ENCODE measurements at places on chromosomes 11 and 22. TPM values are rescaled to one million over a fixed set of nuclear protein-coding genes. Genes with fewer than 3 reads are reported as not detected.

DNA sequence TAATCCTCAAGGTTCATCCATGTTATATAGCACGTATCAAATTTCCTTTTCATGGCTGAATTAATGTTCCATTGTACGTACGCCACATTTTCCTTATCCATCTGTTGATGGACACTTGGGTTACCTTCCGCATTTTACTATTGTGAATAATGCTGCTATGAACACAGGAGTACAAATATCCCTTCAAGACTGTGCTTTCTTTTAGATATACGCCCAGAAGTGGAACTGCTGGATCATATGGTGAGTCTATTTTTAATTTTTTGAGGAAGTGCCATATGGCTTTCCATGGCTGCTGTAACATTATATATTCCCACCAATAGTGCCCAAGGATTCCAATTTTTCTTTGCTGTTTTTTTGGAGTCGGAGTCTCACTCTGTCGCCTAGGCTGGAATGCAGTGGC, 6.0 kb downstream of the MRPL40 start:
- no peak for DNase-seq
- H3K4me3 ChIP-seq = no peak overlapping the region

GRCh38 chr11:14967581-14968243, 4.4 kb downstream of the CALCA start:
- no peak overlapping the region for H3K4me3 ChIP-seq
- H3K27ac ChIP-seq = no peak overlapping the region
- H3K36me3 ChIP-seq = no peaks in the 10 kb centered on the region
- H3K27me3 ChIP-seq = peaks cover 33% of the 10 kb centered on the region

DNA sequence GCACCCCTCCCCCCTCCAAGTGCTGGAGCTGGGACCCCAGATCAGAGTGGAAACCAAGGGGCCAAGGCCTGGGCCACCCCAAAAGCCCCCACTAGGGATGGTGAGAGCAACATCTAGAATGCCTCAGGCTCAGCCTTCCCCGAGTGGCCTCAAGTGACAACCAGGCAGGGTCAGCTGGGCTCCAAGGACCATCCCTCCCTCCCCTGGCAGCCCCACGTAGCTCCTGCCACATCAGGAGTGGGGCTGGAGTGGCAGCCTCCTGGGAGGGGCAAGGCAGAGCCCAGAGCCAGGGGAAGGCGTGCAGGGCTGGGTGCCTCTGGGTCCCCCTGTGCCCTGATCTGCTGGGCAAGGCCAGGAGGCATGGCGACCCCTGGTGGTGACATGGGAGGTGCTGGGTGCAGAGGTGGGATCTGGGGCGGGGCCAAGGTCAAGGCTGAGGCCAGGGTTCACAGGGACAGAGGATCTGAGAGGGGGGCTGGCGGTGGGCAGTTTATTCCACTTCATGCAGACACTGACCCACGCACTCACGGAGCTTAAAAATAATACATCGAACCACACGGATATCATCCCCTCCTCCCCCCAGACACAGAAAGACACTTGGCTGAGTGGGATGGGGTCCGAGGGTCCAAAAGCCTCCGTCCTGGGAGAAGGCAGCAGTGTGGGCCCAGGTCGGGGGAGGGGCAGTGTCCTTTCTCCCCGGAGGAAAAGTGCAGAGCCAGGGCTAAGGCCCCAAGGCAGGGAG, 15.8 kb upstream of the EHD1 start:
- no peak overlapping the region for H3K4me3 ChIP-seq
- peaks cover 31% of the 10 kb centered on the region for H3K36me3 ChIP-seq
- H3K4me1 ChIP-seq = no peaks in the 10 kb centered on the region
- no peaks in the 10 kb centered on the region for H3K27me3 ChIP-seq
- peak; percentile 85 for DNase-seq

- H3K4me1 ChIP-seq = no peaks in the 10 kb centered on the region
- H3K27me3 ChIP-seq = no peaks in the 10 kb centered on the region
- H3K36me3 ChIP-seq = no peaks in the 10 kb centered on the region
- H3K27ac ChIP-seq = no peak overlapping the region
Measured at GRCh38 chr11:11594162-11594561, 27.6 kb downstream of the GALNT18 start.

- no peaks in the 10 kb centered on the region for H3K36me3 ChIP-seq
- H3K27me3 ChIP-seq = no peaks in the 10 kb centered on the region
- DNase-seq = no peak
- no peak overlapping the region for H3K27ac ChIP-seq
- H3K4me1 ChIP-seq = no peaks in the 10 kb centered on the region
Measured at GRCh38 chr11:87976009-87976408, 199.2 kb downstream of the RAB38 start.

DNA sequence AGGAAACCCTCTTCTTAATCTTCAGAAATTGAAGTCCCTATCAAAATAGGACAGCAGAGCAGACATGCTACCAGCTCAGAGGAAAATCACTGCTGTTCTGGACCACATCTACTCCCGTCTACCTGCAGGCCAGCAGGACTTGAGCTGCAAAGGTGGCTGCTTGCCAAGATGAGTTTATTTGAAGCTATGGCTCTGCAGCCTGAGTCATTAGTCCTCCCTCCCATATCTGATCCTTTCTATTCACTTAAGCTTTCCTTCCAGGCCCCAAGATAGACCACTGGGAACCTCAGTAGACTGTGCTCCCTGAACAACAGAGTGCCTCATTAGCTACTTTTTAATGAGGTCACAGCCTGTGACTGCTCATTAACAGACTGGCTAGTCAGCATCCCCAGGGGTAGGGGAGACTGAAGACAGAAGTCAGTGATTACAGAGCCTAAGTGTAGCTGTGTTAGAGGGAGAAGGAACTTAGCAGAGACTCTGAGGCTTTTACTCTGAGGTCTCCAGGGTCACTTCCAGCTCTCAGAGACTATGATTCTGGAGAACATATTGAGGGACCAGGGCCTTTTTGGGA, 6.8 kb upstream of the OR10A2 start:
- no peak for DNase-seq
- no peaks in the 10 kb centered on the region for H3K36me3 ChIP-seq
- H3K4me1 ChIP-seq = no peaks in the 10 kb centered on the region
- H3K4me3 ChIP-seq = no peak overlapping the region
- no peak overlapping the region for H3K27ac ChIP-seq
- H3K27me3 ChIP-seq = no peaks in the 10 kb centered on the region

- H3K4me3 ChIP-seq = no peak overlapping the region
- no peaks in the 10 kb centered on the region for H3K27me3 ChIP-seq
- no peak overlapping the region for H3K27ac ChIP-seq
- H3K36me3 ChIP-seq = no peaks in the 10 kb centered on the region
Measured at GRCh38 chr11:7591107-7591894, 77.5 kb downstream of the PPFIBP2 start.

- H3K27ac ChIP-seq = no peak overlapping the region
- no peaks in the 10 kb centered on the region for H3K36me3 ChIP-seq
- DNase-seq = no peak
- no peak overlapping the region for H3K4me3 ChIP-seq
Measured at GRCh38 chr22:27802346-27803073, 954 bp upstream of the MN1 start.

- no peak overlapping the region for H3K27ac ChIP-seq
- H3K4me3 ChIP-seq = no peak overlapping the region
- no peaks in the 10 kb centered on the region for H3K36me3 ChIP-seq
Measured at GRCh38 chr11:115493488-115493887, 10.7 kb downstream of the CADM1 start.

- no peak overlapping the region for H3K27ac ChIP-seq
- no peaks in the 10 kb centered on the region for H3K36me3 ChIP-seq
- no peaks in the 10 kb centered on the region for H3K27me3 ChIP-seq
- no peak overlapping the region for H3K4me3 ChIP-seq
- no peaks in the 10 kb centered on the region for H3K4me1 ChIP-seq
Measured at GRCh38 chr11:101474666-101475065, 109.1 kb downstream of the TRPC6 start.

The GLYATL2 gene
- not detected for total RNA-seq

The LRRC56 gene
- not detected for total RNA-seq

DNA sequence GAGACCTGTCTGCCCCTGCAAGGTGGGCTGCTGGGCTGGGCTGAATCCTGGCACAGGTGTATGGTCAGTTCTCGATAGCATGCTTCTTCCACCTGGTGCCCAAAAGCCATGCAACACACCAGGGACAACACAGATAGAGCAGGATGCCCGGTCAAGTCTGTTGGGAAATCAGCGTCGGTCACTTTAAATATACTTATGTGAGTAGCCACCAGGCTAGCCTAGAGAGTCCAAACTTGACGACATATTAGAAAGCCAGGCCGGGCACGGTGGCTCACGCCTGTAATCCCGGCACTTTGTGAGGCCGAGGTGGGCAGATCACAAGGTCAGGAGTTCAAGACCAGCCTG, 8.9 kb downstream of the C1QTNF6 start:
- no peak overlapping the region for H3K4me3 ChIP-seq
- no peaks in the 10 kb centered on the region for H3K36me3 ChIP-seq
- no peak for DNase-seq
- peak overlapping the region; percentile 94 for H3K27ac ChIP-seq
- peaks cover 59% of the 10 kb centered on the region for H3K4me1 ChIP-seq
- no peaks in the 10 kb centered on the region for H3K27me3 ChIP-seq

GRCh38 chr11:47941907-47942558, 38.3 kb upstream of the PTPRJ start:
- H3K4me1 ChIP-seq = peaks cover 8% of the 10 kb centered on the region
- H3K27ac ChIP-seq = no peak overlapping the region
- H3K36me3 ChIP-seq = no peaks in the 10 kb centered on the region

- H3K36me3 ChIP-seq = no peaks in the 10 kb centered on the region
- no peaks in the 10 kb centered on the region for H3K27me3 ChIP-seq
- no peaks in the 10 kb centered on the region for H3K4me1 ChIP-seq
- H3K4me3 ChIP-seq = no peak overlapping the region
Measured at GRCh38 chr11:109695696-109696095, 273.7 kb downstream of the C11orf87 start.

GRCh38 chr22:37079668-37080171, 28.2 kb downstream of the KCTD17 start:
- no peaks in the 10 kb centered on the region for H3K4me1 ChIP-seq
- no peaks in the 10 kb centered on the region for H3K36me3 ChIP-seq
- H3K27ac ChIP-seq = no peak overlapping the region
- no peak overlapping the region for H3K4me3 ChIP-seq
- no peak for DNase-seq
- no peaks in the 10 kb centered on the region for H3K27me3 ChIP-seq

- no peak overlapping the region for H3K27ac ChIP-seq
- no peak for DNase-seq
- no peak overlapping the region for H3K4me3 ChIP-seq
- no peaks in the 10 kb centered on the region for H3K27me3 ChIP-seq
- no peaks in the 10 kb centered on the region for H3K4me1 ChIP-seq
- peaks cover 4% of the 10 kb centered on the region for H3K36me3 ChIP-seq
Measured at GRCh38 chr11:17298302-17298701, 21.8 kb downstream of the NUCB2 start.

The ANKRD13D gene
- 42.2 TPM for total RNA-seq

GRCh38 chr11:118374729-118375128, 15.3 kb downstream of the UBE4A start:
- H3K4me3 ChIP-seq = no peak overlapping the region
- H3K27ac ChIP-seq = no peak overlapping the region
- H3K27me3 ChIP-seq = no peaks in the 10 kb centered on the region
- no peaks in the 10 kb centered on the region for H3K36me3 ChIP-seq
- no peak for DNase-seq
- H3K4me1 ChIP-seq = no peaks in the 10 kb centered on the region

- H3K27me3 ChIP-seq = no peaks in the 10 kb centered on the region
- no peak for DNase-seq
- H3K36me3 ChIP-seq = peaks cover 81% of the 10 kb centered on the region
- peaks cover 29% of the 10 kb centered on the region for H3K4me1 ChIP-seq
- H3K4me3 ChIP-seq = no peak overlapping the region
Measured at GRCh38 chr22:38728871-38729796, 23.4 kb downstream of the GTPBP1 start.

DNA sequence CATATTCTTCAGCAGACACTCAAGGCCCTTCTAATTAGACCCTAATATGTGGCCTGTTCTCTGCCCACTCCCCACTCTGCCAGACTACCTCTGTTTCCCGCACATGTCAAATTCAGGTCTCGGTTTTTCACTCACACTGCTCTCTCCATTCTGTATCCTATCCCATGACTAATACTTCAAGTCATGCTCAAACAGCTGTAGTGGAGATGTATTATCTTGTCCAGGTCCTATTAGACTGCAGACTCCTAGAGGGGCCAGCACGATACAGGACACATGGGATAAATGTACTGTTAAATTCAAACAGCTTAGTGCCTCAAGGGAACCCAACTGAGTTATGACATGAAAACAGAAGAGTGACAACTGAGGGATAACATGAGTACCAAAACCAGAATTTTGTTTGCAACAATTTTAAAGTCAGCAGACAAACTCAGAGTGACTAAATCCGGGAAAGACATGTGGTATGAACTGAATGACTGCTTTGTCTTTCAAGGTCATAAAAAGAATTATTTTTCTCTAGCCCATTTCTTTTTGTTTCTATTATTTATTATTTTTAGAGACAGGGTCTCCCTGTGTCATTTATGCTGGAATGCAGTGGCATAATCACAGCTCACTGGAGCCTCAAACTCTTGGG, 20.5 kb downstream of the ATP6V1E1 start:
- H3K36me3 ChIP-seq = peaks cover 36% of the 10 kb centered on the region
- H3K27me3 ChIP-seq = no peaks in the 10 kb centered on the region
- H3K4me3 ChIP-seq = no peak overlapping the region
- DNase-seq = no peak
- H3K27ac ChIP-seq = peak overlapping the region; percentile 0

GRCh38 chr11:69442807-69443137, 38.7 kb upstream of the LINC01488 start:
- no peak overlapping the region for H3K4me3 ChIP-seq
- H3K4me1 ChIP-seq = peaks cover 19% of the 10 kb centered on the region
- no peaks in the 10 kb centered on the region for H3K36me3 ChIP-seq
- no peak overlapping the region for H3K27ac ChIP-seq
- peak; percentile 55 for DNase-seq

DNA sequence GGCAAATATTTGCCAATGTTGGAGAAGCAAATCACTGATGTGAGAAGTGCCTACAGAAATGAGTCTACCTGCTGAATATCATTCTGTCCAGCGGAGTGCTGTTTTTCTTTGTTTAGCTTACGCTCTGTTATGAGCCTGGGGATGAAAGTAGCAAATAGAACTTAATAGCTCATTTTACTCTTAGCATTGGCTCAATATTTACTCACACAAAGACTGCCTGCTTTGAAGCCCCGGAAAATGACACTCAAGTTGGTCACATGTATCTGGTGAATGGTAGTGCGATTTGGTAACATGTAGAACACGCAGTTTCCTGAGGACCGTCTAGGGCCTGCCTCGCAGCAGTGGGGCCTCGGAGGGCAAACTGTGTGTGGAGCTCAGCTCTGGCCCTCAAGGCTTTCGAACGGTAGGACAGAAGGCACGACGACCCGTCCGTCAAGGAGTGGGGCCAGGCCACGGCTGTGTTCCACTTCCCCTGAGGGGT, 38.9 kb downstream of the TBC1D22A start:
- no peak overlapping the region for H3K4me3 ChIP-seq
- peak; percentile 44 for DNase-seq
- no peaks in the 10 kb centered on the region for H3K27me3 ChIP-seq

GRCh38 chr11:17135916-17136683, 58.6 kb upstream of the RPS13 start:
- peaks cover 26% of the 10 kb centered on the region for H3K36me3 ChIP-seq
- H3K27ac ChIP-seq = no peak overlapping the region
- H3K4me1 ChIP-seq = no peaks in the 10 kb centered on the region
- H3K27me3 ChIP-seq = no peaks in the 10 kb centered on the region
- no peak for DNase-seq
- no peak overlapping the region for H3K4me3 ChIP-seq

The BIRC3 gene
- 2.3 TPM for total RNA-seq

GRCh38 chr11:116509551-116509950, 263.2 kb downstream of the BUD13 start:
- H3K27ac ChIP-seq = no peak overlapping the region
- no peaks in the 10 kb centered on the region for H3K36me3 ChIP-seq
- no peak for DNase-seq
- H3K27me3 ChIP-seq = peaks cover 7% of the 10 kb centered on the region
- no peak overlapping the region for H3K4me3 ChIP-seq
- no peaks in the 10 kb centered on the region for H3K4me1 ChIP-seq

The TEX54 gene
- not detected for total RNA-seq

- no peak overlapping the region for H3K4me3 ChIP-seq
- H3K36me3 ChIP-seq = no peaks in the 10 kb centered on the region
- no peak for DNase-seq
Measured at GRCh38 chr22:25100948-25101347, 98.7 kb upstream of the CRYBB3 start.
